ENCODE measurements at places on chromosomes 6 and 20.

DNA sequence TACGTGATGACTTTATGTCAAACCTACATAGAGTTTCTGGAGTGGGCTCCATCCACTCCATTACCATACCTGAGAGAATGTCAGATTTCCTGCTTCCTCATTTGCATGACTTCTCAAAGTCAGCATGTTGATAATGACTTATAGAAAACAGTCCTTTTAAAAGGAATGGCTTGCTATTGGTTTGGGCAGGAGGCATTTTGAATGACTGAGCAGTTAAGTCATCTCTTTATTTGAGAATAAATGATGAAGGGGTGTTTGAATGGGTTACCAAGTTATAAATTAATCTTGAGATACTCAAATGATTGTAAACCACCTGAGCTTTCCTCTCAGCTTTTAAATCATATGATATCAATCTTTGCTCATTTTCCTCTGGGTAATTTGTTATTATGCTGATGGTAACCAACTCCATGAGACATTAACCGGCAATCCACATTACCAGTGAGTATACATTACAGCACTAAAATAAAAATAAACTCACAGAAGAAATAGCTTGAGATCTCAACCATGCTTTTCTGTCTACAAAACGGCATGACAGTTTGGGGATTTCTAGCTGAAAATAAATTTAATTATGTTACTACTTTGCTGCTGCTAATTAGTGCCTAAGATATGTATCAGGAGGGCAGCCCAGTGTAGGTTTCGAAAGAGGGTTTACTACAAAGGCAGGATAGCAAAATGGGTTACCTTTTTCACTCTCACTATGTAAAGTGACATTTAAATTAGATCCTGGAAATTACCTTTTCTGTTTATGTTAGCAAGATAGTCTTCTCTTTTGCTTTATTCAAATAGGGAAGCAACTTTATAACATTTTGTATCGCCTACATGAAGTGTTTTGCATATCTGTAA is 78.8 kb downstream of the RPS12 start:
- DNase-seq: no peak

DNA sequence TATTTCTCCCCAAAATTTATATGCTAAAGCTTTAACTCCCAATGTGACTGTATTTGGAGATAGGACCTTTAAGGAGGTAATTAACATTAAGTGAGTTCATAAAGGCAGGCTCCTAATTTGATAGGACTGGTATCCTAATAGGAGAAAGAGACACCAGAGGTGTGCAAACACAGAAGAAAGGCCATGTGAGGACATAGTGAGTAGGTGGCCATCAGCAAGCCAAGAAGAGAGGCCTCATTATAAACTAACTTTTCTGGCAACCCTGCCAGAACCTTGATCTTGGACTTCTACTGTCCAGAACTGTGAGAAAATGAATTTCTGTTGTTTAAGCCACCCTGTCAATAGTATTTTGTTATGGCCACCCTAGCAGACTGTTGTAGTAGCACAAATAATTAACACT is 177.9 kb upstream of the FUT9 start:
- DNase-seq: no peak

GRCh38 chr20:50376179-50376887 is 133.8 kb upstream of the PTPN1 start:
- no peak for DNase-seq

DNA sequence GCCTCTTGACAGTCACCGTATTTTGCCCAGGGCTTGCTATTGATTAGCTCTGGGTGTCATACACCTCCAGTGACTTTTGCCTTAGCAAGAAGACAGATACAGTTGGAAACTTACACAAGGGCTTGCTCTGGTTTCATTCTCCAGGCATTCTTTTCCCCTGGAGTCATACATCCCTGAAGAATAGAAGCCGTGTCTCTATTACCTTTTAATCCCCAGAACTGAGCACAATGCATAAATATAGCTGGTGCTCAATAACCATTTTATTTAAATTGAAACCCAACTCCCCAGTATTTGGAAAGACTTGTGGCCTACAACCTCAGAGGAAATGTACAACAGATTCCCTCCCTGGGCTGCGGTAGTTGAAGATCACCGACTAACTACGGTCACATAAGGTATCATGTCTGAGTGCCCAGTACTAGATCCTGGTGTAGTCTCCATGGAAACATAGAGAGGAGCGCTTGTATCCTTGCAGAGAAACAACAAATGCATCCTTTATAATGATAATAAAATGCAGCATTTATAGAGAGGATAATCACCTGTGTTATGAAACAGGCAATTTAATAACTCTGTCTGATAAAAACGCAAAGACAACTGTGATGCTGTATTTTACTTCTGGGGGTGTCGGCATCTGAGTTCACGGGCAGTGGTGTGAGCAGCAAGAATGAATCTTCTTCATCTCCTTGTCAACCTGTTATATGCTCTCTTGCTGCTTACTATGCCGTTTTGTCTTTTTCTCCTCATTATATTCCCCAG is 401.2 kb upstream of the AGPAT4 start:
- DNase-seq: no peak

DNA sequence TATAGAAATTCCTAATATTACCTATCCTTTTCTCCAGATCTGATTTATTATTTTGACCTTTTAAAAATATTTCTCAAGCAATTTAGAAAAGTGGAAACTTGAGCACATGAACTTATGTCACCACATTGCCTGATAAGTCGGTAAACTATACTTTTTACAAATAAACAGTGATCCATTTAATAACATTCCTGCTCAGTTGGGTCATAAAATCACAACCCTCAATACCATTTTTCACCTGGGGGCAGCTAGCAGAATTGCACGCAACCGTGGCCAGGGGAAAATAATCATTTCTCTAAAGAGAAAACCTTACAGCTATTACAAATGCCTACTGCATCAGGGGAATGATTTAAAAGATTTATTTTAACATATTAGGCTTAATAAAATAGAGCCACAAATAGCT is 614.5 kb downstream of the PHF3 start:
- no peak for DNase-seq

- DNase-seq: no peak
These were observed 108.0 kb upstream of the FAM184A start for GRCh38 chr6:119186490-119186889.

- DNase-seq: no peak
These were observed 284.1 kb downstream of the CD109 start for GRCh38 chr6:73980096-73980495.

DNA sequence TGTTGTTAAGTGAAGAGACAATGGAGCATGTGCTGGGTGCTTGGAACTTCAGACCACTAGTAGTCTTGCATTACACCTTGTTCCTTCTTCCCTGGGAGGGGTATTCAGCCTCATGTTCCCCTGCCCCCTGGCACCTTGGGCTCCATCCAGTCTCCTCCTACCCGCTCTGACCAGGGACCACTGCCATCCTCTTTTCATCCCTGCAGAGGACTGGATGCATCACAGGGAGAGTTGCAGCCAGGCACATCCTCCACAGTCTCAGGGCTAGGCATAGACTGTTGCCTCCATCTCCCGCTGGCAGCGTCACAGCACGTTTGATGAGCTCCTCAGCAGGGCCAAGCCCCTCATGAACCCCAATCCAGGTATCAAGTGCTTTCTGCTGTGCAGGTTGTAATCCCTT is 1.3 kb upstream of the TAAR8 start:
- DNase-seq: no peak

GRCh38 chr6:71722736-71723135 is 163.6 kb upstream of the RIMS1 start:
- no peak for DNase-seq

- DNase-seq: no peak
These were observed 286.2 kb upstream of the RNF217 start for GRCh38 chr6:124676033-124676432.

DNA sequence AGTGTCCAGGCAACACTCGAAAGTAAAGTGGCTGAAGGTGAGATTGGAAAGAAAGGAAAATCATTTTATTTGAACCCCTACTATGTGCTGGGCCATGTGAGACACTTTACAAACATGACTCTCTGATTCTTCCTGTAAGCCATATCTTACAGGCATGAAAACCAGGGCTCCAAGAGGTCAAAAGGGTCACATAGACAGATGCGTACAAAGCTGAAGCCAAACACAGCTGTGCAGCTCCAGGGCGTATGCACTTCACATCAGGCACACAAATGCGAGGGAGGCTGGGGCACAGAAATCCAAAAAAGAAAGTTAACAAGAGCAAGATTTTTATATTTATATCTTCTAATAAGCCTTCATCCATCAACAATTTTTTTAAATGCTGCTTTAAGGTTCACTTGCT is 176.5 kb downstream of the PHACTR1 start:
- no peak for DNase-seq

DNA sequence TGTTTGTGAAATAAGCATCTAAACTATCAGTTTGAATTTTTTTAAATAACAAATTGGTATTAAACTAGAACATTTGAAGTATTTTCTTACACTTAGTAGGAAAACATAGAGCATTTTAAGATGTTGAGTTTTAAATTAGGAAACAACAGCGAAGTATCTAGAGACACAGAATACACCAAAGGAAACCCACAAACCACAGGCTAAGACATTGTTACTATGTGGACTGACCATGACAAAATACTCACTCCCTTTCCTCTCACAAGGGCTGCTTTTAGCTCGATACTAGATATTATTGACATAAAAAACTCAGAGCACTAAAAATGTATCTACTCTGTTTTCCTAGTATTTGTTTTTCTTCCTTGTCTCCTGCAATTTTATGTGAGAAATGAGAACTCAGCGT is 266.0 kb upstream of the CITED2 start:
- no peak for DNase-seq

DNA sequence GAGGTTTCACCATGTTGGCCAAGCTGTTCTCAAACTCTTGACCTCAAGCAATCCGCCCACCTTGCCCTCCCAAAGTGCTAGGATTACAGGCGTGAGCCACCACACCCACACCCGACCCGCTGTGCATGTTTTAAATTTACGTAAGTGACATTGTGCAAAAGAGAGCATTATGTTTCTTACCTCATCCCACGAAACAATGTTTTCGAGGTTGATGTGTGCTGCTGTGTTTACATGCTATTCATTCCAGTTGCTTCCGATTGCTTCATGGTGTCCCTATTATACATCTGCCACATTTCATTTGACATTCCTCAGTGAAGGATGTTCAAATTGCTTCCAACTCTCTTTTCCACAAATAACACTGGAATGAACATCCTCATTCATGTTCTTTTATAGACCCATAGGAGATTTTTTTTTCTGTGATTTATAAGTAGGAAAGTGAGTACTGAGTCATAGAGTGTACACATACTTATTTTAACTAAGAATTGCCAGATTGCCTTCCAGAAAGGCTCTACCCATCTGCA is 403.9 kb upstream of the JARID2 start:
- no peak for DNase-seq

- DNase-seq: no peak
These were observed 90.8 kb downstream of the DOK5 start for GRCh38 chr20:54566031-54566688.

DNA sequence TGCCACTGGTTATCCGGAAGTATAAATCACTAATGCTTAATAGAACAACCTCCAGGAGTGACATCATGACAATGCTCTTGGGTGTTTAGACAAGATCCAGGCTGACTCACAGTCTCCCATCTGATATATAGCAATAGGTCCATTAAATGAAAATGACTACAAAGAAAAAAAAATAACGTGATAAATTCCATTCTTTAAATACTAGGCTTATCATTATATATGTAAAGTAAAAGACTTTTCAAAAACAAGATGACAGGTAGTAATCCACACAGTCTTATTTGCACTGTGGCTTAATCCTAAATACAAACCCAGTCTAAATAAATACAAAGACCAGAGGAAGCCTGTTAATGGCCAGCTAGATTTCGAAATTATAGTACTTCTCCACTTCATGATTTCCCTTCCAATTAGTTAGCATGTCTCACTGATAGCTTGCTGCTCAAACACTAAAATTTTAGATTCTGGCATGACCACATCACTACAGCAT is 149.1 kb upstream of the BEND3 start:
- DNase-seq: no peak

DNA sequence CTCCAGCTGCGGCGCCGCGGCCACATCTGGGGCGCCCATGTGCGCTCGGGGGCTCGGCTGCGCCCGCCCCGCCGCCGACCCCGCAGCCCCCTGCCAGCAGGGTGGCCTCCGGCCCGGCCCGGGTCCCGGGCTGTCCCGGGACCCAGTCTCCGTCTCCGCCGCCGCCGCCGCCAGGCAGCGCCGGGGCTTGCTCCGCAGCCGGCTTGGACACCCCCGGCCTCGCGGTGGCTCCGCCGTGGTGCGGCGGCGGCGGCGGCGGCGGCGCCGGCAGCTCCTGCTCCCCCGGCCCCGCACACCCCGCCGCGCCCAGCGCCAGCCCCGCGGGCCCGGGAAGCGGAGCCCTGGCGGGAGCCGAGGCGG is 219 bp downstream of the ISM1 start:
- no peak for DNase-seq

GRCh38 chr6:107800564-107801164 is 23.4 kb downstream of the SCML4 start:
- DNase-seq: no peak

- DNase-seq: no peak
These were observed 74.5 kb upstream of the FRMD1 start for GRCh38 chr6:168153553-168153952.

DNA sequence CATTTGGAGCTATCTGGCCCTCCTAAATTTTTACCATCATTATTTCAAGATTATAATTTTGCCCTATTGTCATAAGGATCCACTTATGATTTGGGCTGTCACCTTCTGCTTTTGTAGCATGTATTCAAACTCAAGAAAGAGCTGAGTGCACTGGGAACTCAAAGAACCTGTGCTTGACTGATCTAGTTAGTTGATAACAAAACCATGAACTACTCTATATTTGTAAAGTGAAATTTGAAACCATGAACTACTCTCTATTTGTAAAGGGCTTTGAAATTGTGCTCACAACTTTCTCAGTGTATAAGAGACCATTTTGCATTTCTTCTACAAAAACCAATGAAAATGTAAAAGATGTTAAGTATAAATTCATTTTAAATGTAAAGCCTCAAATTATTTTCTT is 77.5 kb upstream of the POPDC3 start:
- DNase-seq: no peak

DNA sequence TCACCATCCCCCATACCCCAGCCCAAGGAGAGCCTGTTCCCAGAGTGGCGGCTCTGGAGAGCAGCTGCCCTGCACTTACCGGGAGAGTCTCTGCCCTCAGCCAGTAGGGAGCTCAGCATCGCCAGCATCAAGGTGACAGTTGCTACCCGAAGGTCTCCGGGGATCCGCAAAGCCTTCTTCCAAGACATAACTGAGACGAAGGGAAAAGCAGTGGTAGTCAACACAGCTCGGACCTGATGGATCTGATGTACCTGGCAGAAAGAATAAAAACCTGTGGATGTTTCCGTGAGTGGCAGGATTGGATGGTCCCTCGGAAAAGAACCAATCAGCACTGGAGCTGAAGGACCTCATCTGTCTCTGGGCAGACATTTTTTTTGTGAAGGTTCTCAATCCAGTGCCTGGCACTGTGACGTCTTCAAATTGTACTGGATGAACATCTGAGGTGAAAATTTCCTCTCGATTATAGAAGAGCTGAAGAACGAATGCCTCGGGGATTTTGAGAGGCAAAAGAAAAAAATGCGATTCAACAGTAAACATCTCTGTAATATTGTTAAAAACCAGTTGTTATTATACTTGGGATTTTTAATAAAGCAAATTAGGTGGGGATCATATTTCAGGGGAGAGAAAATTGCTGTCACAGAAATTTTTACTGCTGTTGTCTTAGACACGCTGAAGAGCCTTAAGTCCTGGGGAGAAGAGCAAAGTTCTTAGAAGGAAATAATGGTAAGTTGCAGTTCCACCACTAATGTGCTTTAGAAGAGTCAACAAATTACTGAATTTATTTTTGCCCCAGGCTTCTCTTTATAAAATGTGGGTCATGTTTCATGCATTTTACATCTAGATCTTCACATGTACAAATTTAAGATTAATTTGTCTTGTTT is at the start of gene HLA-DQB1:
HLA-DQB1 (minus strand) TSS at position 238 of the 881 bp plus-strand sequence; CDS start at position 188, 50 bp downstream.
- DNase-seq: no peak

Measured in COR-L47 (cell line).